NCI-H1436 treated with DMSO at 0.1 percent for 48 hours (cell line): ENCODE measurements at places on chromosomes 4 and X.

DNA sequence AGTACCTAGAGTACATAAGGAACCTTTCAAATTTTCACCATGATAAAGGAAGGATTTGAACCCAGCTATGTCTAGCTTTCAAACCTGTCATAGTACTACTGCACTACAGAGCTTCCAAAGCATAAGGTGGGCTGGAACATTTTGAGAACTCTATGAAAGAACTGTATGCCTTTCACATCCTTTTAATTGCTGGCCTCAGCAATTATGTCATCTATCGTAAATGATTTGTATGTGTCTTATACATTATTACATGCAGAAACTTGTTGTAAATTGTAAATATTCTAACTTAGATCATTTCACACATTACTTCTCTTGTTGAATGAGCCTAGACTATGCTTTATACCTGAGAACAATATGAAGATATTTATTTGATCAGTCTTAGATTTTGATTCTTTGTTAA, 220.7 kb downstream of the HEPH start:
- no peak for DNase-seq

DNA sequence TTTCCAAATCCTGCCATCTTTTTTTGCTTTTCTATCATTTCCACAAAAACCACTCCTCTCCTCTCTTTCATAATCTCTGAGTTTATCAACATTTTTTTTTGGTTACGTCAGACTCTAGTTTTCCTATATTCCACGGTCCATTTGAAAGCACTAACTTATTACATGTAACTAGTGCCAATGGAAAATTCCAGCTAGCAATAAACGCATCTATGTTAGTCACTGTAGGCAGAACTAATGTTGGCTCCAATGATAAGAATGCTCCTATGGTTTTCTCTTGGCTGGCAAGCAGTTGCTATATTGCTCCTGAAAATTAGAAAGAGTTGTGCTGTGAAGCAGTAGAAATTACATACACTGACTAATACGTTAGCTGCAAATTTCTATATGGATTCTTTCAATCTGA, 634.6 kb upstream of the FTHL17 start:
- no peak for DNase-seq

DNA sequence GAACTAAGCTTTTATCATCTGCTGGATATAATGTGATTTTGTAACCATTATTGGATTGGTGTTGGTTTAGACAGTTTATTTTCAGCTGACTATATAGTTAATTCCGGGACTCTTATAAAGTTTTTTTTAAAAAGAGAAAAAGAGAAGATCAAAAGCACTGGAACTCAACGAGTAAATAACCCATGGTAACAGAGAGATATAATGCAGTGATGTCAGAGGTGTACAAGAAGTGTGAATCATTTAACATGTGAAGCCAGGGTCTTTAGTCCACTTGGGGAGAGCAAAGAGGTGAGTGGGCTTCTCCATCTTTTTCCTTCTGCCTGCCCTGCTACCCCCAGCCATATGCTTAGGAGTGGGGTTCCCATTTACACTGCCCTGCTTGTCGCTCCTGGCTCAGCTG, 3.2 kb downstream of the TMEM165 start:
- no peak for DNase-seq

GRCh38 chrX:130393451-130394074, 8.1 kb upstream of the GPR119 start:
- no peak for DNase-seq

GRCh38 chr4:24108567-24108966, 218.7 kb upstream of the PPARGC1A start:
- DNase-seq, result no peak

DNA sequence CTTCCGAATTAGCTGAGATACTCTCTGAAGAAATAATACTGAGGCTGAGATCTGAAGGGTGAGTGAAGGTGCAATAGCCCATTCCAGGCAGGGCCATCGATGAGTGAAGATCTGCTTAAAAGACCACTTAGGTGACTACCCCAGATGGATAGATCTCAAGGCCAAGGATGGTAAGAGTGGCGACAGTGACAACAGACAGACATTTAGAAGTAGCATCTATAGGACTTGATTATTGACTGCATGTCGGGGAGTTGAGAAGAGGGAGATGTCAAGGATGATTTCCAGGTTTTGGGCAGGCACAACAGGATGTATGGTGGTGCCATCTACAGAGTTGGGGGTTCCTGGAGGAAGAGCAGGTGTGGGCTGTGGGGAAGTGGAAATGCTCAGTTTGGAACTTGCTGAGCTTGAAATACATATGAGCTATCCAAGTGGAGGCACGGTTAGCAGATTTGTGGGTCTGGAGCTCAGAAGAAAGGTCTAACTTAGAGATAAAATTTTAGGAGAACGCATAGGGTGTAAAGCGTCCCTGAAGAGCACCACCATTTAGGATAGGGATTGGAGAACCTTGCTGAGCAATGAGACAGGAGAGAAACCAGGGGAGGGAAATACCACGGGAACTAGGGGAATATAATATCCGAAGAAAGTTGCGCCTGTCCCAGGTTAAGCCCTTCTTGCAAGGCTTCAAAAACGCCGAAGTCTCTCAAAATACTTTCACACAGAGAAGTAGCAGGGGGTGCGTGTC, 688 bp downstream of the UFSP2 start:
- DNase-seq, result no peak

- no peak for DNase-seq
Observed at GRCh38 chr4:17662694-17663093, 48.3 kb downstream of the MED28 start.

- no peak for DNase-seq
Observed at GRCh38 chrX:28586981-28587551, at the start of gene IL1RAPL1. TSS of gene IL1RAPL1 (plus strand) at chrX:28587446.

- DNase-seq, result no peak
Observed at GRCh38 chr4:18582841-18583240, 561.3 kb upstream of the LCORL start.

- no peak for DNase-seq
Observed at GRCh38 chr4:139153411-139154133, 23.4 kb downstream of the ELF2 start.

DNA sequence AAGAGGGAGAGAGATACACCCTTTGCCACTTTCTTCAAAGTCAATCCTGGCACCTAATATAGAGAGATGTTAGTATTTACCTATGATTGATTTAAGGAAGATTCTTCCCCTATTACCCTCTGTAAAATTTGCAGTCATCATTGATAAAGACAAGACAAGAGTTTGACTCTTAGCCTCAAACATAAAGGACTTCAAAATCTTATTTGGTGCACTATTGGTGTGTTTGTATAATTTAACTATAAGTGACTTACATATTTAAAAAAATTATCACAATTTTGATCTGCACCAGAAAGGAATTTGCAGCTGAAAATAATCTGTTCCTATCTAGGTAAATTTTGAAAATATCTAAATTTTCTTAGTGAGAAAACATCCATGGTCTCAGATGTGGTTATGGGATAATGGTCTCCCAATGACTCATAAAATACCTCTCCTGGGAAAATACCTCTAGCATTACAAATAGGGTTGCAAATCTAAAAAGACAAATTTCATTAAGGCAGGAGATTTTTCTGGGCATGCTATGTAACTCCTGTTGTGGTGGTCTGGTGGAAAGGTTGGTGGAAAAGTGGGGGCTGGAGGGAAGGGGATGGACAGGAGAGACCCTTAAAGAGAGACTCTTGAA, 173.6 kb upstream of the MED14 start:
- DNase-seq, result no peak

DNA sequence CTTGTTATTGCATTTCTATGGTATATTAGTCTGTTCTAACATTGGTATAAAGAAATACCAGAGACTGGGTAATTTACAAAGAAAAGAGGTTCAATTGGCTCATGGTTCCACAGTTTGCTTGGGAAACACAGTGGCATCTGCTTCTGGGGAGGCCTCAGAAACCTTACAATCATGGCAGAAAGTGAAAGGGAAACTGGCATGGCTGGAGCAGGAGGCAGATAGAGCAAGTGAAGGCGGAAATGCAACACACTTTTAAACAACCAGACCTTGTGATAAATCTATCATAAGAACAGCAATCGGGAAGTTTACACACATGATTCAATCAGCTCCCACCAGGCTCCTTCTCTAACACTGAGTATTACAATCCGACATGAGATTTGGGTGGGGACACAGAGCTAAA, 346.6 kb upstream of the GNPDA2 start:
- DNase-seq, result no peak

DNA sequence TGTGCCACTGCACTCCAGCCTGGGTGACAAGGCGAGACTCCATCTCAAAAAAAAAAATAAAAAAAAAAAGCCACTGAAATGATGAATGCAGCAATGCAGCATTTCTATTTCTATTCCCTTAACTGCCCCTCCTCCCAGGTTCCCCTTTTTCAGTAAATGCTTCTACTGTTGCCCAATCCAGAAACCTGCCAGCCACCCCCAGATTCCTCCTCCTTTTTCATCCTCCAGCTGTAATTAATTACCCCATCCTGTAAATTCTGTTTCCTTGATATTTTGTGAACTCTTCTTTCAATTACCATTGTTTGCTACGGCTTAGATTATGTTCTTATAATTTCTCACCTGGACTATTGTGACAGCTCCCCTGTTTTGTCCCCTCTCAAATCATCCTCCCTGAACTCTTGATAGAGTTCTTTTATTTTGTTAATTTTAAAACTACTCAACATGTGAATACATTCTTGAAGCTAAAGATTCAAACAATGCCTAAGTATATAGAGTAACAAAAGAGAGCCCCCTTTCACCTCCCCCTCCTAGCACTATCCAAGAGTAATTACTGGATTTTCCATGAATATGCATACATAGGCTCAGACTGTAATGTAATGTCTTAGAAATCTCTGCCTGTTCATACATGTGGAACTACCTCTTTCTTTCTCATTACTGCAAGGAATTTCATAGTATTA, 140.6 kb upstream of the GPC4 start:
- no peak for DNase-seq

- DNase-seq, result no peak
Observed at GRCh38 chrX:99091459-99091858, 1318.6 kb downstream of the PCDH19 start.

DNA sequence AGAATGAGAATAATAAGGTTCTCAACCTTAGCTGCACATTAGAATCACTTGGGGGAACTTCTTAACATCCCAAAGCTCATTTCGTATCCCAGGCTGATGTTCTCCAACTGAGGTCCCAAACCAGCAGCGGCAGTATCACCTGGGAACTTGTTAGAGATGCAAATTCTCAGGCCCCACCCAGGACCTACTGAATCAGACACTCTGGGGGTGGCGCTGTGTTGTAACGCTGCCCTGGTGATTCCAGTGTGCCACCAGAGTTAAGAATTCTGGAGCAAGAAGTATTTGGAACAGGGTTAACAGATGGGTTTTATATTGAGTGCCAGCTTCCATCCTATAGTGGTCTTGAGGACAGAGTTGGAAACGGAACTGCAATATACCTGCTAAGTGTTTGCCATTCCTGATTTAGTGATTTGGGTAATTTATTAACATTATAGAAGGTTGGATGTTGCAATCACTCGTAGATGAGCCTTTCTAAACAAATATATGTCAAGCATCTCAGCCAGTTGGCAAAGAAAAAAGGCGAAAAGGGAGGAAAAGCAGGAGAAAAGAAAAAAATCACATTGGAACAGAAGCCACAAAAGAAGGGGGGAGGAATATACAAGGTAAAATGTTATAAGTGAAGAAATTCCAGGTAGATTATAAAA, 141.0 kb downstream of the ARX start:
- DNase-seq, result no peak

DNA sequence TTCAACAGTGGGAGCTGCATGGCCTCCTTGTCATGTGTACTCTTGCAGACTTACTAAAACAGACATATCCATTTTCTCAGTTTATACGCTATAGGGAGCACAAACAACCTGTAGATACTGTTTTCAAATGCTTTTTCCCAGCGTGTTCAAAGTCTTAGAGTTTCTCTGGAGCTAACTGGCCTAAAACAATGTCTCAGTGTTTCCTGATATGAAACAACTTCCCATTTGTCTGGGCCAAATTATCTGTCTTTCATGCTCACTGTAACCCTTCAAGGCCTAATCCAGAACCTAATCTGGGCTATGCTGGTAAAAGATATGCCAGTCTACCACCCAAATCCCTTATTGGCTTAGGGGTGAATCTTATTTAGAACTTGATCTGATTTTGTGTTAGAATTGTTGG, 38.8 kb downstream of the RAB40A start:
- DNase-seq, result no peak

DNA sequence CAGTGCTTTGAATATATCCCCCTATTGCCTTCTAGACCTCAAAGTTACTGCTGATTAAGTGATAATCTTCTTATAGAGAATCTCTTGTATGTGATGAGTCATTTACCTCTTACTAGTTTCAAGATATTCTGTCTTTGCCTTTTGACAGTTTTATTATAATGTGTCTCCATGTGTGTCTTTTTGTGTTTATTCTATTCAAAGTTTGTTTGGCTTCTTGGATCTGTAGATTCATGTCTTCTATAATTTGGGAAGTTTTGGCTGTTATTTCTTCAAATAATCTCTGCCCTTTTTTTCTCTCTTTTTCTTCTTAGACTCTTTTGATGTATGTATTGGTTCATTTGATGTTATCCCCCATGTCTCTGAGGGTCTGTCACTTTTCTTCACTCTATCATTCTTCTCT, 915.7 kb upstream of the GRIA3 start:
- DNase-seq, result no peak

DNA sequence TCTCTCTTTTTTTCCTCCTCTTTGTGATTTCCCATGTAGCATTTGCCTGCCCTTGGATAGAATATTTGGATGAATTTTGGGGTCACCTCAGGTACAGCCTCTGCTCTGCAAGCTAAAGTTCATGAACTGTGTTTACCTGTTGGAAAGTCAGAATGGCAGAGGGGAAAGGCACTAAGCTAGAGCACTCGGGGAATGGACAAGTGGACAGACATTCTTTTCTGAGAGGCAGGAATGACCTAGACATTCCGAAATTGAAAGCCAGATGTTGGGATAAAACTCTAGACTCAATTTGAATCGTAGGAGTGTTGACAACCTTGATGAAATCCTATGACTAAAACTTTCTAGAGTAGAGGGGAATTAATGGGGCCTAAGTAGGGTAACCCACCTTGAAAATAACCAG, 56.1 kb downstream of the LUZP4 start:
- DNase-seq, result no peak

DNA sequence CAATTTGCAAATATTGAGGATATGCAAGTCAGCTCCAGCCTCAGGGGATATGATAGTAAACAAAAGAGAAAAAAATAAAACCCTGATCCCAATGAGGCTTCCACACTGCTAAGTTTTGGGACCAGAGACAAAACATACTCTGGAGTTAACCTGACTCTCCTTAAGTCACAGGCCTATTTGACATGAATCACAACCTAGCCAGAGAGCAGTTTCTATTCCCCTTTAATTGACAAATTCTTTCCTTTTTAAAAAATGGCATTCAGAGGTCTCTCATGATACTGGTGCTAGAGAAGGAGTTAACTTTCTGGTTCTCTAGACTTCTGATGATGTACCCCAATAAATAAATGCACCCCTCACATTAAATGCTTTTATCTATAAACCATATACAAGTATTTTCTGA, 8.8 kb downstream of the ACSL1 start:
- no peak for DNase-seq
